Astrocyte (in vitro differentiated cells and primary cell): ENCODE measurements at places on chromosomes 6 and 20. TPM values are rescaled to one million over a fixed set of nuclear protein-coding genes. Genes with fewer than 3 reads are reported as not detected.

TRIM15 gene
- total RNA-seq = not detected in 2 replicates

MYT1 gene
- total RNA-seq = 0.17 TPM in 1 of 2 replicates, not detected in the other

TMC2 gene
- not detected in 2 replicates for total RNA-seq

PARD6B gene
- 10.1 and 13.1 TPM in 2 replicates for total RNA-seq

PTCRA gene
- total RNA-seq = not detected in 2 replicates

DNA sequence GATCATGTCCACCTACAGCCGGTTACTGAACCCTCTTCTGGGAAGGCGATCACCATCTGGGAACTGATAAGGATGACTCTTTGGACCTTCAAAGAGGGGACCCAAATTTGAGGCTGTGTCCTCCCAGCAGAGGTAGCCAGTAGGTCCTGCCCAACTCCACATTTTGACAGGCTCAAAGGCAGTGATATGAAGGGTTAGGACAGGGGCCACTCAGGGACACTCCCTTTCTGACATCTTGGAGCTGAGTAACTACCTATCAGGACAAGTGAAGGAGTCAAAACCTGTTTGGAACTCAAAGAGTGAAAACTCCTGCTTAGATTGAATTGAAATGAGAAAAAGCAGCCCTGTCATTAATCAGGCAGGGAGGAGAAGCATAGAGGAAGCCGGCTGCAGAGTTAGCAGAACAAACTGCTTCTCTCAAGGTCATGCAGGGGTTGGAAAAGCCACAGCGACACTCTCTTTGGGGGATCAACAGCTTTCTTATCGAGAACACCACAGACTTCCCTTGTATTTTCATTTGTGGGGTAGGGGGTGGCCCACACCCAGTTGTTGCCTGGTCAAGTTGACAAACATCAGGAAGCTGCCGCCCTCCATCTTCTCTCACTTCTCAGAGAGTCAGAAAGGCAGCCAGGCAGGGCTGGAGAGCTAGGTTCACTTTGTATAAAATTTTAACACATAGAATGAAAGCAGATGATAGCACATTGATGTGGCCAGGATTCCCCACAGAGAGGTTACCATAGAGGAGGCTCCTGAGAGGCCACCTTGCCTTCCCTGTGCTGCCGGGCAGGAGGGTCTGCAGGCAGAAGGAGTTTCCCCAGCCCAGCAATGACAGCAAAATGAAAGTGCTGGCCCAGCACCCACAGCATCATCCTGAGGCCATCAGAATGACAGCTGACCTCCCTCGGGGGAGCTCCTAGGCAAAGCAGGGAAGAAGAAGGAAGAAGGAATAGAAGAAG, 47.6 kb downstream of the AGPAT4 start:
- DNase-seq = no peak

DNA sequence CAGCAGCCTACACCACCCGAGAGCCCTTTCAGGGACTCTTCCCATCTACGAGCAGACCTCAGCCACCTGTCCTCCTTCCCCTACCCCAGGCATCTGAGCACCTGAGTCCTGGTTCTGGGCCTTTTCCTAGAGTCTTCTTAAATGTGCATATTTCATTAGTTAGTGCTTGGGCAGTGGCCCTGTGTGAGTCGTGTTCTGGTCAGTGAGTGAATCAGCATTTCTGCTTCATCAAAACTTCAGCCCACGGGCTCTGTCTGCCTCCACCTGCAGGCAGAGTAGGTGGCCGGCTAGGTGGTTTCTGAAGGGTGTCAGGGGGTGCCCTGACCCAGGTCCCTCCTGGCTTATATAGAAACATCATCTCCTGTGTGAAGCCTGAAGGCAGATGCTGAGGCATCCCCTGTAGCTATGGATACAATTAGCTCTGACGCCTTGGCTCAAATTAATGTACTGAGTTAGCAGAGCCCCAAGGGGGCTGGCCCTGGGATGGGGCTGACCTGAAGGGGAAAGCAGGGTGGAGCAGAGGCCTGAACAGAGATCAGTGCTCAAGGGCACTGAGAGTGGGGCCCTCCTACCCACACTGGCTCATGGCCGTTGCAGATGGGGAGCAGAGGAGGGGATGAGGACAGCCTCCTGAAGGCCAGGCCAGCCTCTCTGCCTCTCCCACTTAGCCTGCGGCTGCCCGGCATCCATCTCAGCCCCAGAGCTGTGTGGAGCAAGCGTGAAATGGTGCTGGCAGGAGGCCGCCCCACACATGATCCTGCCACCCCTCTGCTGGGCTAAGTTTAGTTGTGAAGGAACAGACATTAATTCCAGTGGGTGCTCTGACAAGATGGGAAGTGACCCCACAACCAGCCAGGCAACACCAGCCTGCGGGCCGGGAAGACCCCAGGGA, 13.6 kb downstream of the IP6K3 start:
- DNase-seq = no peak

DNA sequence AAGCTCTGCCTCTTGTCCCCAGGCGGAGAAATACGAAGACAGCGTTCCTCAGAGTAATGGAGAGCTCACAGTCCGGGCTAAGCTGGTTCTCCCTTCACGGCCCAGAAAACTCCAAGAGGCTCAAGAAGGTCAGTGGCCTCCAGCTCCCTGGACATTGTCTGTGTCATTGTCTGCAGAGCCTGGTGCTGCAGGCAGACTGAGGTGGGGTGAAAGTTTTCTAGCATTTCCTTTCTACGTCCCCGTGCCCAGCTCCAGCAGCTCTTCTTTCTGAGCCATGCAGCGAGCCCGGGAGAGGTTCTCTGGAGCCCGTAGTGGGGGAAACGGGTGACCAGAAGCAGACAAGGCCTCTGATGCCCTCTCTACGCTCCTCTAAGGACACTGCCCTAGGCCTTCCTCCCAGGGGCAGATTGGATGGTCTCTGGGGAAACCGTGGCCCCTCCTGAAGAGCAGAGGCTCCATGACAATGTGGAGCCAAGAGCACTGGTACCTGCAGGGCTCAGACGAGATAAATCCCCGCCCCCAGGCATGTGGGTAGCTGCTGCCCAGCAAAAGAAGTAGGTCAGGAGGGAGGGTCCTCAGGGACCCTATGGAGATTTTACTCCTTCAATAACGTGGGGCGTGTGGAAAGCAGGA, 58.4 kb downstream of the EZR start:
- DNase-seq = no peak

- peak; percentile 23 for DNase-seq
Observed at GRCh38 chr6:138109042-138109997, 2.1 kb upstream of the PERP start.

- DNase-seq = no peak
Observed at GRCh38 chr20:36352843-36353553, 46.9 kb downstream of the DLGAP4 start.

DNA sequence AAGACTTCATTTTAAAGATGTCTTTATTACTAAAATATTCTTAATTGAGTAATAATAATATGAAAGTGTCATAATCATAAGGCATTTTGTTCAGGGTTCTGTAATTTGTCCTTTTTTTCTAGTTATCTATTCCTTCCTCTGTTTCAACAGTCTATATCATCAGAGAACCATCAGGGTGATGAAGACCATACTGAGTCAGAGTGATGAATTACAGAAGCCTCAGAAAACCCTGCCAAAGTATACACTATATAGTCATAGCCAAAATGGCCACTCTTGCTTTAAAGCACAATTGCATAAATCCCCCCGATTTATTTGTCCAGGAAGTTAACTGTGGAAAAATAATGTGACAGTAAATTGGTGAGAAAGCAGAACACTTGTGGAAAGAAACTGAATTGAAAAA, 735.0 kb downstream of the EPHA7 start:
- DNase-seq = peak; percentile 9

- no peak for DNase-seq
Observed at GRCh38 chr6:117676577-117677218, 1.4 kb downstream of the NUS1 start.

- DNase-seq = no peak
Observed at GRCh38 chr20:46021361-46022359, 7.4 kb upstream of the SLC12A5 start.

- DNase-seq = no peak
Observed at GRCh38 chr6:168885751-168886742, 367.6 kb downstream of the THBS2 start.

GRCh38 chr20:61345656-61346055, 93.6 kb downstream of the CDH4 start:
- no peak for DNase-seq

DNA sequence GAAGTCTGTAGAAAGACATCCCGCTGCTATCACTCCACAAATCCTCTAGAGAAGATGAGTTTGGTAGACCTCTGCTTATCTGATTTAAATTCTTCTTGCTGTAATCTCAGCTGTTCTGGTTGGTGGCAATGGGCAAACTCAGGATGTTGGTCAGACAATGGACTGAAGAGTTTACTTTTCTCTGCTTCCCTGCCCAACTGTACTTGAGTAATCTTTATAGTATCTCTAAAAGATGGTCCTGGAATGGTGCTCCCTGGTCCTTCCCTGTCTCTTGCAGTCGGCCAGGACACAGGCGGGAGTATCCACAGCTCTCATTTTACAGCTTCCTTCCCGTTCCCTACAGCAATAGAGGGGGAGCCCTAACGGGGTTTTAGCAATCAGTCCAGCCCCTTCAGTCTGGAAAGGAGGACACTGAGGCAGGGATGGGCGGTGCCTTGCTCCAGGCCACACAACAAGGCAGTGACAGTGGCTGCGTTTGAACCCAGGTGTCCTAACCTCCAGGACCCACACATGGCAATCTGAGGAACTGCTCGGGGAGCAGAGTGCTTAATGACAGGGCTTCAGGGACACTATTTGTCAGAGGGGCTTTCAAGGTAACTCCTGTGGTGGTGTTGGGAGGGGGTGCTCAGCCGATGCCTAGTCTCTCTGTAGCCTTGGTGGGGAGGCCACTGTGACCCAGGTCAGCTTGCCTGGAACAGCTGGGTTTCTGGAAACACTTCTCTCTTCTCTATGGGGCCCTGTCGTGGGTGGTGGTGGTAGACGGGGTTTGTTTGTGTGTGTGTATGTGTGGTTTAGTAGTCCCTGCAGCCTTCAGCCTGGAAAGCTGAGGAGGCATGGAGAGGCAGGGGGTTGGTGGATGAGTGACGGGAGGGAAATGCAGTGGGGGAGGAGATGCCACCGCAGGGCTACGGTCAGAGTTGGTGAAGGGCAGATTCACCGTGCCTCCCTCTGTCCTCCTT, 9.5 kb upstream of the VEGFA start:
- no peak for DNase-seq

- no peak for DNase-seq
Observed at GRCh38 chr20:58293453-58293852, 16.1 kb upstream of the RAB22A start.

DNA sequence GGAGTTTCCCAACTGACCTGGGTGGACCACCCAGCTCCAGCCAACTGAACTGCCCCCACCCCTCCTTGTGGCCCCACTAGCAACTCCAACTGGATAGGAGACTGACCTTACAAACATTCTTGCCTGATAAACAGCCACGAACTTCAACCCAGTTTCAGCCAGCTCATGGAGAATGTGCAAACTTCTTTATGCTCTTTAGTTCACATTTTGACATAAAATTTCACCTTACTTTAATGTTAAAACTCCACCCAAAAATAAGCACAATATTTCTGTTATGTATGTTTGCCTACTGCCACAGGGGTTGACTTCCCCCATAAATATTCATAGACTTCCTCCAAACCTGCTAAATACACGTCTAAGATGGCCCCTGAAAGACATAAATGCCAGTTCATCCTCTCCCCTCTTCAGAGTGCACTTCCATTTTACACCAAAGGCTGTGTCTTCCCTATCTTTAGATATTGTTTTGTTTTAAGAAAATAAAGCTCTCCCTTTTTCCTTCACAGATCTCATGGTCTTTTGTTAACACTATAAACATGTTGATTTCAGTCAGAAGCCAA, 643.7 kb downstream of the EPM2A start:
- DNase-seq = no peak

- DNase-seq = peak; percentile 82
Observed at GRCh38 chr6:116386581-116387299, 16.0 kb downstream of the DSE start.

GRCh38 chr6:5365436-5366195, 104.3 kb downstream of the FARS2 start:
- no peak for DNase-seq

- no peak for DNase-seq
Observed at GRCh38 chr6:158103228-158103627, 64.8 kb downstream of the SERAC1 start.

- no peak for DNase-seq
Observed at GRCh38 chr20:2759143-2759542, 41.3 kb downstream of the CPXM1 start.

GRCh38 chr6:130947464-130947863, 115.6 kb downstream of the EPB41L2 start:
- no peak for DNase-seq

DNA sequence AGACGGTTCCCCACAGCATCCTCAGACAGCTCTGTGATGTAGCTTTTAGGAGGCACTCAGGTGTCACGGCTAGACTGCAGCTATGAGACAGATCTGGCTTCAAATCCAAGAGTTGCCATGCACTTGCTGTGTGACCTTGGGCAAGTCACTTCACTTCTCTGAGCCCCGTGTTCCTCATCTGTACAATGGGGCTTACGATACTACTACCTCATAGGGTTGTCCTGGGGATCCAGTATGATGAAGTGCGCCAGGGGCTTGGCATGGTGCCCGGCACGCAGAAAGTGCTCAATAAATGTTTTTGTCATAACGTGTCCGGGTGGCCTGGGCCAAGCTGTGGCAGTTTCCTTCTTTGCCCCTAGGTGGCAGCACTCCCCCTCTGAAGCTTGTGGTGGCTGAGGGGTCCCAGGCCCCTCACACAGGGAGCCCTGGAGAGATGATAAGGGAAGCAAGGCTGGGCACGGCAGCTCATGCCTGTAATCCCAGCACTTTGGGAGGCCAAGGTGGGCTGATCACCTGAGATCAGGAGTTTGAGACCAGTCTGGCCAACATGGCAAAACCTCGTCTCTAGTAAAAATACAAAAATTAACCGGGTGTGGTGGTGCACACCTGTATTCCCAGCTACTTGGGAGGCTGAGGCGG, 19.1 kb upstream of the CHMP4B start:
- DNase-seq = peak; percentile 31

GRCh38 chr6:131430531-131430930, 142.5 kb upstream of the ARG1 start:
- DNase-seq = no peak

DNA sequence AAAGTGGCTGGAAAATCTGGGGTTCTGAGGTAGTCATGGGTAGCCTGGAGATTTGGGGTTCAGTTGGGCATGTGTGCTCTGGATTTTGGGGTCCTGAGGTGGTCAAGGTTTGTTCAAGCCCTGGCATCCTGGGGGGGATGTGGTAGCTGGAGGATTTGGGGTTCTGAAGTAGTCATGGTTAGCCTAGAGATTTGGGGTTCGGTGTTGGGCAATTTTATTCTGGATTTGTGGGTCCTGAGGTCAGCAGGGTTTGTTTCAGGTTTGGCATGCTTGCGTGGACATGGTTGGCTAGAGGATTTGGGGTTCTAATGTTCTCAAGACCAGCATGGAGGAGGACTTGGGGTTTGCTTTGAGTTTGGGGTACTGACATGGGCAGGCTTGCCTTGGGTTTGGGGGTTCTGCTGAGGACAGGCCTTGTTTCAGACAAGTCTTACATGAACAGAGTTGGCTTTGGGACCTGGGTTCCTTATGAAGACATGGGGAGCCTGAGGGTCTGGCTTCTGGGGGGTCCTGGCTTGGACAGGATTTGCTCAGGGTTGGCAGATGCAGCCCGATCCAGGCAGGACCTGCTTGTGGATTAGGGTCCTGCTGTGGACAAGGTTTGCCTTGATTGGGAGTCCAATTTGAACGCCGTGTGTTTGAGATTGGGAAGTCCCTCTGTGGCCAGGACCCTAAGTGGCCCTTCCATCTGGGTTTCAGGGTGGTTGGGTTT, 906 bp downstream of the ANKRD60 start:
- no peak for DNase-seq

- peak; percentile 80 for DNase-seq
Observed at GRCh38 chr6:106087548-106088325, 1.6 kb downstream of the PRDM1 start.
